ENCODE measurements at places on chromosomes 12 and 14.

- DNase-seq, result no peak
Measured at GRCh38 chr14:64702493-64703394, 1.5 kb upstream of the PLEKHG3 start.

GRCh38 chr12:57258977-57259970 lies 8.3 kb upstream of the STAC3 start:
- no peak for DNase-seq

GRCh38 chr12:66960704-66961690 lies 282.1 kb upstream of the GRIP1 start:
- DNase-seq, result no peak

- DNase-seq, result no peak
Measured at GRCh38 chr14:93685121-93685895, 103.0 kb downstream of the PRIMA1 start.

GRCh38 chr14:70188659-70189455 lies at the start of gene SLC8A3:
TSS of gene SLC8A3 (minus strand) at chr14:70188951. CDS start at chr14:70168422, 20,529 bp downstream.
- DNase-seq, result peak; percentile 30

DNA sequence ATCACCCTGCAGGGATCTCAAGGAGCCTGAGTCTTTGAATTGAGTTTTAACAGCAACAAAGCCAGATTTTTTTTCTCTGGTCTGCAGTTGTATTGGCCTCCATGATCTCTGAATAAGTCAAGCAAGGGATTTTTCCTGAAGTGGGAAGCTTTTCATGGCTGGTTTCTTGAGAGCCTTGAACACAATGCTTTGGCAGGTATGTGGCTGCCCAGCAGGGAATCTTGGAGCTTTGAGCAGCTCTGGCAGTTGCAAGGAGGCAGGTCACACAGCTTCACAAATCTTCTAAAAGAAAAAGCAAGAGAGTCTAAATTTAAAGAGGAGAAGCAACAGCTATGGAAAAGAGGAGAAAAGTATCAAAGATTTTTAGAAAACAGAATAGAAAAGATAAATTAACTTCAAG lies 60.1 kb downstream of the RPS29 start:
- DNase-seq, result no peak

- DNase-seq, result no peak
Measured at GRCh38 chr12:84825149-84825548, 87.5 kb downstream of the SLC6A15 start.

DNA sequence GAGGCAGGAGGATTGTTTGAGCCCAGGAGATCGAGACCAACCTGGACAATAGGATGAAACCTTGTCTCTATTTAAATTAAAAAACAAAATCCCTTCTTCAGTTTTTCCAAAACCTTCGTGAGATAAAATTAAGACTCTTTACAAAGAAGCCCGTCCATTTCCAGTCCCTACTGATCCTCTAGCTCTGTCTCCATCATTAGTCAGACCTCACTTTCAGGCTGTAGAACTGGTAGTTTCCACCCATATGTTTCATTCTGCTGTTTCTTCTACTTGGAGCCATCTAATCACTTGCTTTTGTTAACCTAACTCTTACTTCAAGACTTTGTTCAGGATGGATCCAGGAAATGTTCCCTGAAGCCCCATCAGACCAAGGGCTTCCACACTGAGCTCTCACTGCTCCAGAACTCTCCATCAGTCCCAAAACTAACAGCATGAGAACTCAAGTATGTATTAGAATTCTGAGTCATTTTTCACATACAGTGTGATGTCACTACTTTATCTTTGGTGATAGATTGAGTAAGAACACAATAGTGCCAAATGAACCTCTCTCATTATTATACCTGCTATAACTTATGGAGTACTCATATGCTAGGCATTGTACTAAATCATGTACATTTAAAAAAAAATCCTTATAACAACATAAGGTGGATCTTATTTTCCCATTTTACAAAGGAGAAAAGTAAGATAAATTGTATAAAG lies 90.8 kb downstream of the PRICKLE1 start:
- no peak for DNase-seq

DNA sequence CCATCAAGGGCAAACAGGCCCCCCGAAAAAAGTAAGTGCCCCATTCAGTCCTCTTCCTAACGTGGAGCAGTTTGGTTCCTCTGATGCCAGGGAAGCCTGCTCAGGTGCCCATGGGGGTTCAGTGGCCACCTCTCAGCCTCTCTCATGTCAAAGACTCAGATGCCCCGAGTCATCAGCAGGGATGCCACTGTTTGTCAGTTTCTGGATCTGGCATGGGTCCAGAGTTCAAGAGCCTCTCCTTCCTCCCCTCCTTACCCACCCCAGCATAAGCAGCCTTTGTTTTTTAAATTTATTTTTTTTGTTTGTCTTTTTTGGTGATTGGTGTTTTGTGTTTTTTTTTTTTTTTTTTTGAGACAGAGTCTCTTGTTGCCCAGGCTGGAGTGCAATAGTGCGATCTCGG lies 11.3 kb downstream of the KMT5A start:
- DNase-seq, result no peak

DNA sequence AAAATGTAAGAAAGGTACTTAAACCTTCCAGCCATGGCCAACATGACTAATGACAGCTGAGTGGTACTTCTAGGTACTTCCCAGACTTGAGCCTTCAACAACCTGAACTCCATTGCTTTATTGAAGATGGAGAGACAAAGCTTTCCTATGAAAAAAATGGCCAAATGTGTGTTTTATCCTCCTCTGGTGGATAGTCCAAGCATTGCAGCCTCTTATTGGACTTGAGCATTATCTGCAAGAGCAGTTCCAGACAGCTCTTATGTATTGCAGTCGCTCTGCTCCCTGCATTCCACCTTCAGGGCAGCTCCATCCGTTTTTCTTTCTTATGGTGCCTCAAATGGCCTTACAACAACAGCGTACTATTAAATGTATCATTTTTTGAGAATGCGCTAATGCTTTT lies 588.2 kb downstream of the NRXN3 start:
- peak; percentile 35 for DNase-seq

GRCh38 chr14:77151918-77152588 lies 10.5 kb upstream of the ZDHHC22 start:
- peak; percentile 17 for DNase-seq

- no peak for DNase-seq
Measured at GRCh38 chr12:116861320-116861719, 19.9 kb downstream of the HRK start.

- no peak for DNase-seq
Measured at GRCh38 chr14:70789961-70790360, 19.4 kb downstream of the MAP3K9 start.

- no peak for DNase-seq
Measured at GRCh38 chr12:87991483-87991882, 37.7 kb downstream of the C12orf50 start.

GRCh38 chr12:29929295-29929694 lies 145.6 kb upstream of the TMTC1 start:
- no peak for DNase-seq

- DNase-seq, result no peak
Measured at GRCh38 chr12:81080431-81080983, 2.6 kb downstream of the ACSS3 start.

GRCh38 chr14:99258341-99258861 lies 13.6 kb downstream of the BCL11B start:
- no peak for DNase-seq

GRCh38 chr12:117118838-117119591 lies 19.8 kb upstream of the TESC start:
- DNase-seq, result no peak

GRCh38 chr12:96980991-96981414 lies 73.9 kb downstream of the NEDD1 start:
- no peak for DNase-seq

GRCh38 chr12:67754933-67755697 lies 106.6 kb downstream of the DYRK2 start:
- DNase-seq, result no peak

- no peak for DNase-seq
Measured at GRCh38 chr14:84927096-84927827, 602.7 kb upstream of the FLRT2 start.

DNA sequence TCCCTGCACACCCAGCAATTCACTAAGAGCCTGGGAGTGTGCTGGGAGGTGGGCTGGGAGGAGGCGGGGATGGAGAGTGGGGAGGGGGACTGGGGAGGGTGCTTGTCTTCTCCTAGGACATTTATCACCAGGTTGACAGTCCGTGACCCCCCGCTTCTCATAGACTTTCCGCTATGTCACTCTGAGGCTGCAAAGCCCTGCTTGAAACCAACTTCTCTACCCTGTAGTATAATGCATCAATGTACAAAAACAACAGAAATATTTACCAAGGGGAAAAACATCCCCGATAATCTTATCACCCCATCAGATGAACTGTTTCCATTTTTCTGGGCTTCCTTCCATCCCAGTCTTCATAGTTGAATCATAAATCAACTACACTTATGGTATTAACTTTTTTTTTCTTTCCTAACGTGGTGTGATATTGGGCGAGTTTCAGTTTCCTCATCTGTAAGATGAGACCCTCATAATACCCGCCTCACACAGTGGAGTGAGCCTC lies 28.6 kb upstream of the BATF start:
- no peak for DNase-seq

DNA sequence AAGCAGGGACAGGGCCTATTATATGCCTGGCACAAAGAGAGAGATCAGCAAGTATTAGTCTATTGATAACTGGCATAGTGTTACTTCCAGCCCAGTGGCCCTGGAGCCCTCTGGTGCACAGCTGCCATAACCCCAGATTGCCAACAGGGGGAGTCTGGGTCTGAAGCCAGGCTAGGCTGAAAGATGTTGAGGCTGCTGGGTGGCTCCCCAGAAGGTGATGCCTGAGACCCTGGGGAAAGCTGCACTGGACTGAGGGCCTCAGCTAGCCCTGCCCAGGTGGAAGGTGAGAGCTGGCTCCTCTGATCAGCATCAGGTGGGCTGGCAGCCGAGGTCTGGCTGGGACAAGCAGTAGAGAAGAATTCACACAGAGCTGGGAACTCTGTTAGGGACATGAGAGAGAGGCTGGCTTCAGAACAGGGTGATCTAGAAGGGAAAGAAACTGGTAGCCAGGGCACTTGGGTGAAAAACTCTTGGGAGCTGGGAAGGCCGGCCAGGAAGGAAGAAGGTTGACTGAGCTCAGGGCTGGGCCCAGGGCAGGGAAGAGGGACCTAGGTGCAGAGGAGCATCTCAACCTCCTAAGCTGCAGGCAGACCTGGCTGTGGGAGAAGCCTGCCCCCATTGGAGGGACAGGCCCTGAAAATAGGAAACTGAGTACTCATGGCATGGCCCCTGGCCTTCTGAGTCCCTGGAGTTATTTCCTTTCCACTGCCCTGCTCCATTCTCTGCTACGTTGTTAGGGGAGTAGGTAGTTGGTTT lies 3.9 kb downstream of the GZMH start:
- no peak for DNase-seq

GRCh38 chr12:48185181-48185919 lies 1.9 kb downstream of the CCDC184 start:
- DNase-seq, result no peak

GRCh38 chr14:93759719-93760307 lies 28.5 kb downstream of the PRIMA1 start:
- DNase-seq, result no peak

DNA sequence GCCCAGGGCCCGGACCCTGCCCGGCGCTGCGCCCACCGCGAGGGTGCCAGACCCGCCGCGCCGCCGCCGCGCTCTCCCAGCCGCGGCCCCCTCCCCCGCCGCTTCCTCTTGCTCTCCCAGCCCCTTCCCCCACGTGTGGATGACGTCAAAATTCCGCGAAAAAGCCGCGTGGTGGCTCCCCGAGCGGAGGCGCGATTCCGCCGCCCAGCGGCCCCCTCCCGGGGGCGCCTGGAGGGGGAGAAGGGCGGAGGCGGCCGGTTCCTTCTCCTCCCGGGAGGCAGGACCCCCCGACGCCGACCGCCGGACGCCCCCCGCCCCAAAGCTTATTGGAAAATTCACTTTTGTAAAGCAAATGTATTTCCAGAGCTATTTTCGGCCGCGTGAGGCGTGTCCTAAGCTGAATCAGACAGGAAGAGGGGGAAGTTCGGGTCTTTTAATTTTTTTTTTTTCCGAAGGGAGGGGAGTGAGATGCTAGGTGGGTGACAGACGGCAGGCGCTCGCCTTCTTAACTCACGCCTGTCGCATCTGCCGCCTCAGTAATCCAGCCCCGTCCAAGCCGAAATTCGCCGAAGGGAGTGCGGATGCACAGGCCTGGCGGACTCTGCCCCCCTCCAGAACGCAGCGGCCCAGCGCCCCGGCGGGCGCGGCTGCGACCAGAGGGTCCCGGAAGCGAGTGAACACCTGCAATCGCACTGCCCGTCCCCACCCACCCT lies 4.1 kb upstream of the CCND2 start:
- DNase-seq, result no peak

GRCh38 chr14:62064751-62065323 lies 302.6 kb downstream of the SNAPC1 start:
- no peak for DNase-seq

DNA sequence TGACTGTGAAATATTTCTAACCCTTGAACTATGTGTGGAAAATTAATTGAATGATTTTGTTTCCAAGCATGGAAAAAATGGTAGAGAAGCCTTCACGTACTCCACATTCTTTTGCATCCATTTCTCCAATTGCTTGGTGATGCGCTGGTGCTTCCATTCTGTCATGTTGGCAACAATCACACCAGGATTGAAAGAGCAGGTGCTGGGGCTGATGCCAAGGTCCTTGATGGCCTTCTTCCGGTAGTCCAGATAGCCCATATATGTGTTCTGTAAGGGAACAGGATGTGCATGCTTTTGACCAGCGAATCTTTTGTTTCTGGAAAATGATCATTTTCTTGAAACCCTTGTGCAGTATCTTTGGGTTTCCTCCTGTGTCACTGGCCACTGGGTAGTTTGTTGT lies 28.6 kb downstream of the TDG start:
- DNase-seq, result no peak

- peak; percentile 51 for DNase-seq
Measured at GRCh38 chr12:58877243-58877743, 43.0 kb downstream of the LRIG3 start.

GRCh38 chr14:103223818-103224352 lies 100.6 kb downstream of the TNFAIP2 start:
- no peak for DNase-seq

DNA sequence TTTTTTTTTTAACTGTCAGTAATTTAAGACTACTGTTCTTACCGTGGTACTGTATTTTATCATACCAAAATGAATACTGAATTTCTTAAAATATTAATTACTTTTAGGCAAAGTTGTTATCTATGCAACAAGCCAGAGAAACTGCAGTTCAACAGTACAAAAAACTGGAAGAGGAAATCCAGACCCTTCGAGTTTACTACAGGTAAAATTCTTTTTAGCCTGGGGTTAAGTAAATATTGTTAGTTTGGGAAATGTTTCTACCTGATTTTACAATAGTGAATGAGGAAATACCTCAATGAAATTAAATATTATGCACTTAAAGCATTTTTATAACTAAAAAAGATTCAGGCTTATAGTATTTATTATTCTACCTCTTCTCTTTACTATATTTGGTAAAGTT lies 172.3 kb downstream of the FOXA1 start:
- no peak for DNase-seq

DNA sequence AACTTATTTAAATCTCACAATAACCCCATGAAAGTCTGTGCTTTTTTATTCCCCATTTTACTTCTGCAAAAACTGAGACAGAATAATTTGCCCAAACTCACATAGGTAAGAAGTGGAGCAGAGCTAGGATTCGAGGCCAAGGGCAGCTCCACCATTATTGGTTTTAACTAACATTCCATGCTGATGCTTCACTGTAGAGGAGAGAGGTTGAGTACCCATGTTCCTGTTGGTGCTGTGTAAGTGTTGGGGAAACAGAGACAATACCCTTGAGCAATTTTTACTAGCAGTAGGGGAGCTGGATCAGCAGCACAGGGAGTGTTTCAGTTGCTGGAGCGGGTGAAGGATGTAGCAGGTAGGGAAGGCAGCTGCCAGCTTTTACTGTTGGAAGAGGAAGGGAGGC lies 21.1 kb downstream of the RASSF8 start:
- DNase-seq, result no peak

All from NCI-H2081 treated with DMSO at 0.1 percent for 48 hours (cell line).